ENCODE measurements at places on chromosomes 16 and 17.
A peak's percentile ranks its signal among the peaks of the same experiment; 100 is the strongest.

DNA sequence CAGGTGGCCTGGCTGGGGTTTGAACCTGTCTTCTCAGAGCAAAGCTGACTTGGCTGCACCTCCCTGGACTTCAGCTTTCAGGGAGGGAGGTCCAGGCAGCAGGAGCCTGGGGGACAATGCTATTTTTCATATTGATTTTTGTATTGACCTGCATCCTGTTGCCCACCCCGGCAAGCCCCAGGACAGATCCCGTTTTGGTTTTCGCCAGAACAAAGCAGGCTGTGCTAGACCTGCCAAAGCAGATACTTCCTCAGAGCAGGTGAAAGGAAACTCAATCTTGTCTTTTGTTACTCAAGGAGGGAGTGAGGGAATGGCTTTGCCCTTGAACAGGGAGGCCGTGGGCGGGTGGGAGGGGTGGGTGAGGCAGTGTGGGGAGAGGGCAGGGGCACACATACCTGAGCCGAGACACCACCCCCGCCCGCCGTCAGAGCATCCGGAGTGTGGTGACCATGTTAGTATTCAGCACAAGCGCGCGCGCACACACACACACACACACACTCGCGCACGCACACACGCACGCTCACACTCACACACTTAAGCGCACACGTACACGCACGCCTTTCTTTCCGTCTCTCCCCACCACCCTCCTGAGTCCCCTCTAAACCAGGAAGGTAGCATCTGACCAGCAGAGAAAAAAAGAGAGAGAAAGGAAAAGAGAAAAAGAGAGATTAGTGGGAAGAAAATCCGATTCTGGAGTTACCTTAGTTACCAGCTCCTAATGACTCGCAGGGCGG is 59.5 kb downstream of the RAI1 start:
- DNase-seq: no peak

GRCh38 chr17:66920435-66920834 is 44.1 kb upstream of the CACNG4 start:
- DNase-seq: no peak

DNA sequence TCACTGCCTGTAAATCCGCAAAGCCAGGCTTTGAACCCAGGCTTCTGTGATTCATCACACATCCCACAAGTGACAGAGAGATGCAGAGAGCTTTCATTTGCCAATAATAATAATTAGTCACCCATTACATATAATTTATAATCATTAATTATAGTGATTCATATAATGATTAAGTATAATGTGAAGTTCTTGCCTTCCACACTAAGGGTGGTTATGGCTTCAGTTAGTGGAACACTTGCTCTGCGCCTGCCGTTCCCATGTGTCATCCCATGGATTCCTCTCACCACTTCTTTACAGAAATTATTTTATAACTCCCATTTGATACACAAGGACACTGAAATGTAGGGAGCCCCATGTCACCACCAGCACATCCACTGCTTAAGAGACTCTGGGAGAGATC is 39.8 kb upstream of the XYLT1 start:
- DNase-seq: no peak

GRCh38 chr16:56856876-56857447 is 8.0 kb upstream of the SLC12A3 start:
- no peak for DNase-seq

GRCh38 chr17:18043491-18043890 is 4.3 kb downstream of the GID4 start:
- DNase-seq: peak; percentile 4

DNA sequence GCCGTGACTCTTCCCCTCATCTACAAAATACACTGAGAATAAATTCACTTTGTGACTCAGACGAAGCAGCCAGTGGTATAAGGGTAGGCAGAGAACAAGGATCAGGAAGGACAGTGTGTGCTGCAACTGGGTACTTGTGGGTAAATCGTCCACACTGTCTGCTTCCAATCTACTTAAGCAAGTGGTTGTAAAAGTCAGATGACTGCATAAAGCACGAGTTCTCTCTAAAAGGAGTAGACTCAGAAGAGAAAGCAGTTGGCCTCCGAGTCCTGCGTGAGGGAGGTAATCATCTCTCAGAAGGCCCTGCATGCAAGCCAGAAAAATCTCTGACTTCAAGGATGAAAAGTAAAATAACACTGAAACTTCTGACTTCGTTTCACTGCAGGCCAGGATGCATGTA is 43.1 kb downstream of the ANKFY1 start:
- DNase-seq: no peak

DNA sequence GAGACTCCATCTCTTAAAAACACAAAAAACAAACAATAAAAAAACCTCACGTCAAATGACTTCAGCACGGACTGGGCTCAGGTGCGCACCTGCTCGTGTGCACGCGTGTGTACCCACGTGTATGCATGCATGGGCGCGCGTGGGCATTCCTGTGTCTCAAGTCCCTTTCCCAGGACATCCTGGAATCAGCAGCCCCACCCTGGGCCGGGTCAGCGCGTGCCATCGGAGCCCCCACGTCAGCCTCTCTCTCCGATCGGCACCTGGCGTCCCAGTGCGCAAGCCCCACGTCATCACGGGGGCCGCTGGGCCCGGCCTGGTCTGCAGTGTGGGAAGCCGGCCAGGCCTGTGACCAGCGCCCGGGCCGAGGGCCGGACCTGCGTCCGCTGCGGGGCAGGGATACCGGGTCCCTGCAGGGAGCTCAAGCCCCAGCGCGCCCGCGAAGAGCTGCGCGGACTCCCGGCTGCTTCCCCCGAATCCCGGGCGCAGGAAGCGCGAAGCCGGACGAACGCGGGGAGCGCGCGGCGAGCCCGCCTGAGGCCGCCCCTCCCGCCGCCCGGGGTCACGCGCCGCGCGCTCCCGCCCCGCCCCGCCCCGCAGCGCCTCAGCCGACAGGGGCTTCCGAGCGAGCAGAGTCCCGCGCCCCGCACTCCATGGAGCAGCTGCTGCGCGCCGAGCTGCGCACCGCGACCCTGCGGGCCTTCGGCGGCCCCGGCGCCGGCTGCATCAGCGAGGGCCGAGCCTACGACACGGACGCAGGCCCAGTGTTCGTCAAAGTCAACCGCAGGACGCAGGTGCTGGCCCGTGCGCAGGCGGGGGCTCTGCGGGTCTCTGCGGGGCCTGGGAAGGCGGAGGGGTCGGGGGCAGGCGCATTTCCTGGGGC is at the start of gene FN3K:
Gene FN3K, plus strand, starts transcription at position 629 of the 880 bp plus-strand sequence. Its CDS starts 22 bp downstream, at position 651.
- no peak for DNase-seq

DNA sequence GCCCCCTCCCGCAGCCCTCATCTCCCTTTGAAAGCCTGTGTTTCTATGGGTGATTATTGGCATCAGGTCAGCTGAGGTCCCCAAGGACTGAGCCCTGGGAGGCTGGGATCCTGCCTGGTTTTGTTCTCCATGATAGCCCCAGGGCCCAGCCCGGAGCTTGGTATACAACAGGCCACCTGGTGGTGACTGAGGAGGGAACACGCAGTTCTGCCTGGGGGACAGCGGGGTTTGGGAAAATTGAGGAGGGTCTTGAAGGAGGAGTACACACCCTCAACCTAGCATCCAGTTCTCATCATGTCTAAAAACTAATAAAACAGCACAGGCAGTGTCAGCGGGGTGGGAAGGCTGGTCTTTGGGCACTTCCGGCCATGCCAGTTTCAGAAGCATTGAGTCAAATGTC is 335.1 kb downstream of the CPPED1 start:
- DNase-seq: no peak

- DNase-seq: no peak
Observed at GRCh38 chr16:5065813-5066212, at the start of gene C16orf89. C16orf89 (minus strand) TSS chr16:5065956; CDS start chr16:5065908, 48 bp downstream.

Data from kidney glomerular epithelial cell (primary cell).